ENCODE measurements at places on chromosomes 5 and 9.

GRCh38 chr5:125700380-125700861, 722.8 kb upstream of the GRAMD2B start:
- no peak for DNase-seq

DNA sequence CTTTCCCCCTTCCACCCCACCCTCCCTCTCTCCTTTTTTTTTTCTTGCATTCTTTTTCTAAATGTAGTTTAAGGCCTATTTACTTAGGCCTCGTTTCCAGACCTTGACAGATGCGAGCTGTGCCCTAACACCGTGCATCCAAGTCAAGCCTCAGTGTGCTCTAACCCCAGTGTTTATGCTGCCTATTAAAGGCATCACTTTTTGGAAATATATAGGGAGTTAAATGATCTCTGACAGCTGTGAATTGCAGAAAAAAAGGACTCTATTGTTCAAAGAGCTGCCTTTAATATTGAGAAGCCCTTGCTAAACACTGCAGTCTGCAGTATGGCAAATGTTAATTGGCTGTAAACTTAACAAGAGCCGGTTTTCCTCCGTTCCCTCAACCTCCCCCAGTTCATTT, 270.4 kb upstream of the TUT7 start:
- DNase-seq, result no peak

GRCh38 chr5:140565024-140565779, 574 bp downstream of the SLC35A4 start:
- no peak for DNase-seq

DNA sequence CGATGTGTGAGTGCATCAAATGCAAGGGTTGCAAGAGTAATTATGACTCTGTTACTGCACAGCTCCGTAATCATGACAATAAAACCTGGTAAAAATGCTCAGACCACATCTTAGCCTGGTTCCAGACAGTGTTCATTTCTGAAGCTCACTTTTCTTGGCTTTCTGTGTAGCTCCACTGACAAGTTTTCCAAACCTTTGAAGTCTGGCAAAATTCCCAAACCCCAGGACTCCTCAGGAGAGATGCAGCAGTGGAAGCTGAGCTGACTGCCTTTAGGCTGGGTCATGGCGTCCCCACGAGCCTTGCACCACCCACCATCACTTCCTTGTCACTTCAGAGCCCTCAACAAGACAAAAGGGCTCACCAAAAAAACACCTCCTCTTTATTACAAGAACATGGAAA, 131.6 kb upstream of the TAS2R1 start:
- DNase-seq, result no peak

GRCh38 chr9:15469406-15469805, 41.4 kb downstream of the PSIP1 start:
- no peak for DNase-seq

DNA sequence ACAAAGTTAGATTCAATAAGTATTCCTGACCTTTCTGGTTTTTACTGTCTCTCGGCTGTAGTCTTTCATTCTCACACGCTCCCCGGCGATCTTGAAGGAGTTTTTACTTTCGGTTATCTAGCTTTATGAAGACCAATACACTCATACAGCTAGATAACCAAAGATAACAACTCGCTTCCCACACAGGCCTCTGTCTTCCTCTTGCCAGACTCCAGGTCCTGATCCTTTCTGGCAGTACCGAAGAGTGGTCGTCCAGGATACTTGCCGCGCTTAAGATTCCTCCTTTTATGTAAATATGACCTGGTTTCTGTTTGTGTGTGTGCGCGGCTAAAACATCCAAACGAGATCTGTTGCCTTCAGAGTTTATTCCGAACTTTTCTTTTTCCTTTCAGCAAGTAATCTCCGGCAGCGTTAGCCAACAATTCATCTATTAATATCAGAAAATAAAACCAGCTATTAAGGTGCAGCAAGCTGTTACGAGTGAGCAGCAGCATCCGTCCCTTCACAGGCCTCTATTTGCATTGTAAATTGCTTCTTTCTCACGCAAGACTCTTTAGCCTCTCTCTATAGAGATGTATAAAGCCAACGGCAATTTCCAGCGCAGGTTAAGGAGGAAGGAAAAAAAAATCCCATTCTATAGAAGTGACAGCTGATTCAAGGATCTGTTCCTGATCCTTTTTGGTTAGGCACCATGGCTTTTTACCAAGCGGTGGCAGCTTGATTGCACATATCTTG, 216.1 kb downstream of the MEF2C start:
- DNase-seq, result no peak

DNA sequence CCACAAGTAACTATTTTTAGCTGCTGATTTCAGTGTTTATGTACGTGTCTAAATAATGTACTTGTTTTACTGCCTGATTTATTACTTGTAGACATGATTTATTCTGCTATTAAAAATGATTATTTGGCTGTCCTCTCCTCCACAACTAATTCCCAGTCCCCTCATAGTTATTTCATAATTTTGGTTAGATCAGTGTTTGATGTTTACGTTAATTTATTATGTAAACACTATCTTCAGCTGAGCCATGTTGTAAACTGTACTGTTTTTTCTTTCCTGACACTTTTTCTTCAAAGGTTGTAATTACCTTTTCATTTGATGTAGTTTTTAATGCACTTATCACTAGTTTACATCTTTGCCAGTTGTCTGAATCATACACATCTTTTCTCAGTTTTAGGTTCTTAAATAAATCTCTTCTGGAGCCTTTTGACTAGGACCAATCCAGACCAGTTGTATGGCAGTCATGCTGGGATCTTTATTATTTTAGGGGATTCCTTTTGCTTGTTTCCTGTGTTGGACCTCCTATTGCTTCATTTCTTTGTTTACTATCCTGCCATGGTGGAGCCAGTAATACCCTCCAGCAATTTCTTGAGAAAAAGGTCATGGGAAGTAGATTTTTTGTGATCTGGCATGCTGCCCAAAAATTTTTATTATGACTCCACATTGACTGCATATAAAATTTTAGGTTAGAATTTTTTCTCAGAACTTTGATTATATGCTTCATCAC, 16.1 kb downstream of the AP3S1 start:
- no peak for DNase-seq

- no peak for DNase-seq
These were observed 39.8 kb upstream of the ALDH1B1 start for GRCh38 chr9:38352530-38353328.

- no peak for DNase-seq
These were observed 89.8 kb downstream of the GTF3C4 start for GRCh38 chr9:132760057-132760456.
